ENCODE measurements at places on chromosomes 13 and 19.

- DNase-seq, result no peak
Observed at GRCh38 chr19:31294189-31294588, 55.0 kb downstream of the TSHZ3 start.

DNA sequence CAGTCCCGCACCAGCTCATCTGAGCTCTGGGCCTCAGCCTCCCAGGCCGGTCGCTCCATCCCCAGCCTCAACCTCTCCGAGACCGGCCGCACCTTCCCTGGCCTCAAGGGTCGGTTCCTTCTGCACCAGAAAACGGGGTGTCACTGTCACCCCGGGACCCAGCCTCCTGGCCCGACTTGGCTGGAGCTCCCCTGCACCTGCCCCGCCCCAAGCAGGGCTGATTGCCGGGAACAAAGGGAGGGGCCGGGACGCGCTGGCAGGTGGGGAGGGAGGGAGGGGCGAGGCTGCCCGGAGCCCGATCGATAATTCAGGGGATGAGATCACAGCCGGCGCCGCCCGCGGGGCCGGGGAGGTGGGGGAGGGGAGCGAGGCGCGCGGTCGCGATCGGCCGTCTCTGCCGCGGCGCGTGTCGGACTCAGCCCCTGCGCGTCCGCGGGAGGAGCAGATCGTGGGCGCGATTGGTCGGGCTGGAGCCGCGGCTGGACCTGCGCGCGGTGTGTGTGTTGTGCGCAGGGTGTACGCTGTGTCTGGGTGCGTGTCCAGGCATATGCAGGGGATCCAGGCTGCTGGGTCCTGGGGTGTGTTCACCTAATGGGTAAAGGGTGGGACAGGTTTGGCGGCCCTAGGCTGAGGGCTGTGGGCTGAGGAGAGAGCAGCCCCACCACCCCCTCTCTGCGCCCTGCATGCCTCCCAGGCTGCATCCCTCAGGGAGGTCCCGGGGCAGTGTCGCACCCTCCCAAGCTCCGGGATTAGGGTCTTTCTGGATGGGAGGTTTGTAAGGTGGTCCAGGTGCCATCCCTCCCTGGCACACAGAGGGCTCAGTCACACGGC lies 1.1 kb upstream of the SHC2 start:
- peak; percentile 58 for DNase-seq

GRCh38 chr13:46562581-46562980 lies 9.6 kb downstream of the LRCH1 start:
- DNase-seq, result no peak

DNA sequence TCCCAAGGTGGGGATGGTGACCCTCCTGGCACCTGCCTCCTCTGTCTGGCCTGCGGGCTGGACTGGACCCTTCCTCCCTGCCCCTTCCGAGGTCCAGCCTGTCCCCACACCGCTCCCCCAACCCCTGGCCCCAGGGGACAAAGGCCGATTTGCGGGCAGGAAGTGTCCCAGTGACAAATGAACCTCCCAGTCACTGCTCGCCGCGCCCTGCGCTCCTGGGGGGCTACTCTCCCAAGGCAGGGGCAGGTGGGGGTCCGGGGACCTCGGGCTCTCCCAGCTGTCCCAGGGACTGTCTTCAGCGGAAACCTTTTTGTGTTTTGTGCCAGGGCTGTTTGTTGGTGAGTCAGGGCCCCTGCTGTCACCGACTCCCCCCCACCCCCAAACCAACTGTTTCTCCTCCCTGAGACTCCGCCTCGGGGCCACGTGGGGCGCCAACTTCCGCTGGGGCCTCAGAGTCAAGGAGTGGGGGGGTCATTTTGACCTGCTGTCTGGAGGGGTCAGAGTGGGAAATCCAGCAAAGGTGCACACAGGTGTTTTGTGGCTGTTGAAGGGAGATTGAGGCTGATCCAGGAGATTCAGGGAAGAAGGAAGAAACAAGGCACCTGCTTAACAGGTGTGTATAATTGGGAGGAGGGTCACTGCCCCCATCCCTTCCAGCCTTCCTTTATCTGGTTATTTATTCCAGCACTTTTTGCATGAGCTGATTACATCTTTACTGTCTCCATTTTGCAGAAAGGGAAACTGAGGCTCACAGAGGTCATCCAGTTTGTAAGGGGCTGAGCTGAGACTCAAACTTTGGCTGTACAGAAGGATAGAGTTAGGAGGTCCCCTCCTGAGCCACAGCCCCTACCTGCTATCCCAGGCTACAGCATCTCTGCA lies 831 bp downstream of the PGPEP1 start:
- DNase-seq, result no peak

- no peak for DNase-seq
Observed at GRCh38 chr13:45861322-45861721, 9.8 kb upstream of the SIAH3 start.

GRCh38 chr13:97387890-97388289 lies 46.1 kb upstream of the RAP2A start:
- no peak for DNase-seq

- no peak for DNase-seq
Observed at GRCh38 chr19:2021453-2022140, 6.1 kb upstream of the BTBD2 start.

DNA sequence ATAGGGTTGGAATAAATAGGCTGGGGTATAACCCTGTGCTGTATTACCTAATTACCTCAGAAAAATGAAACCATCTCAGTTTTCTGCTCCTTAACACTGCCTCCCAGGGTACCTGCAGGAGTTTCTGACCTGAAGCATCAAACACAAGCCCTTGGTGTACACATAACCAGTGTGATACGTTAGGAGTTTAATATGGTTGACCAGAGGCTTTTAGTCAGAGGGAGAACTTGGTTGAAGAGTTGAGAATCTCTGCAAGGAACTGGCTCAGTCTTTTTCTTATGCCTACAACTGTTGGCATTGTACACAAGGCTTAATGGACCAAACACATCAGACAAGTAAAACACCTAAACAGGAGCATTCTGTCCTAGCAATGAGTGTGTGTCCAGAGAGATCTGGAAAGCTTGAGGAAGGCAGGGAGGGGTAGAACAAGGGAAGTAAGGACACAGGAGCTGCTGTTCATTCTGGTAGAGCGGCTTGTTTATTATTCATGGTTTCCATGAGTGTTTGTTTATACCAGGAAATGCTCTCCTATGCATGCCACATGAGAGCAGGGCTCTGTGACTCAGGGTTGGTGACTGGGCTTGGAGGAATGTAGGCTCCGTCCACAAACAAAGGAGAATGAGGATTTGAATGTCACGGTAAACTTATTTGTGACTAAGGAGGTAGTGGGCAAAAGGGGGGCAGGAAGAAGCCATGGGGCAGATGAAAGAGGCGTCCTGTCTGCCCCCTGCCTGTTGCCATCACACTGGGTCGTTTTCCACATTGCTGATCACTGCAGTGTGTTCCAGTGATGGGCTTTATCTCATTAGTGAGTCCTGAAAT lies 11.9 kb upstream of the SPATA13 start:
- no peak for DNase-seq

DNA sequence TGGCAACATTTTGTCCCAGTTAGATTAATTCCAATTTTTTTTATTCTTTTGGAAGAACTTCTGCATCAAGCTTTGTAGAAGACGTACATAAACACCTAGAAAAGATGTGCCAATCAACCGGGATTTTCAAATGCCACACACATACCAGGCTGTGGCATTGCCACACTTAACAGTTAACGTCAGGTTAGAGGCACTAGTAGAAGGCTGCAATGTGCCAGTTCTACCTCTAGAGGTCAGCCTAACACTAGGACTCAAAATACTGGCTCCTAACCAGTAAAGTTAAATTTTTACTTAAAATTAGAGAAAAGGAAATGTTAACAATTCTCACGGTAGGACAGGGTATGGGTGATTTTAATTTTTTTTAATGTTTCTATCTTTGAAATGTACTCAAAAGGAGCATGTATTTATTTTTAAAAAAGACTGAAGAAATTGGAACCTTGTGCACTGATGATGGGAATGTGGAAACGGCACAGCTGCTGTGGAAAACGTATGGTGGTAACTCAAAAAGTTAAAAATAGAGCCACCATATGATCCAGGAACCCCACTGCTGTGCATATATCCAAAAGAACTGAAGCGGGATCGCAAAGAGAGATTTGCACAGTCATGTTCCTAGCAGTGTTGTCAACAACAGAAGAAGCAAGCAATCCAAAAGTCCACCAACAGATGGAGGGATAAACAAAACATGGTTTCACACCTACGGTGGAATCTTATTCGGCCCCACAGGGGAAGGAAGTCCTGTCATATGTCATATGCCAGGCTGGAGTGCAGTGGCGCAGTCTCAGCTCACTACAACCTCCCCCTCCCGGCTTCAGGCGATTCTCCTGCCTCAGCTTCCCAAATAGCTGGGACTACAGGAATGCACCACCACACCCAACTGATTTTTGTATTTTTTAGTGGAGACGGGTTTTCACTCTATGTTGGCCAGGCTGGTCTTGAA lies 30.3 kb downstream of the CRYL1 start:
- DNase-seq, result no peak

DNA sequence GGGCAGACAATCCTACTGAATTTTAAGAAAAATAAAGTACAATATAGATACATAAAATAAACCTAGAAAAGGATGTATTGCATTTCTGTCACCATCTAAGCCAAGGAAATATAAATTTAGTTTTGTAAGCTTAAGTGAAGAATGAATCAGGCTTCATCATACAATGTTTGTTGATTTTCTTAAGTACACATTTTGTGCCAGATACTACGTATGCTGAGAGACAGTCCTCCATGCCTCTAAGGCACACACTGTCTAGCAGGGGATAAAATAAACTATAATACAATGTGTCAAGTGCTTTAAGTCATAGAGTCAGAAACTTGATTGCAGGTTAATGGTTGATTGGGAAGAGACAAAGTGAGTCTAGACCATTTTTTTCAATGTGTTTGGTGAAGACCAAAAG lies 465.7 kb downstream of the TBC1D4 start:
- DNase-seq, result no peak

DNA sequence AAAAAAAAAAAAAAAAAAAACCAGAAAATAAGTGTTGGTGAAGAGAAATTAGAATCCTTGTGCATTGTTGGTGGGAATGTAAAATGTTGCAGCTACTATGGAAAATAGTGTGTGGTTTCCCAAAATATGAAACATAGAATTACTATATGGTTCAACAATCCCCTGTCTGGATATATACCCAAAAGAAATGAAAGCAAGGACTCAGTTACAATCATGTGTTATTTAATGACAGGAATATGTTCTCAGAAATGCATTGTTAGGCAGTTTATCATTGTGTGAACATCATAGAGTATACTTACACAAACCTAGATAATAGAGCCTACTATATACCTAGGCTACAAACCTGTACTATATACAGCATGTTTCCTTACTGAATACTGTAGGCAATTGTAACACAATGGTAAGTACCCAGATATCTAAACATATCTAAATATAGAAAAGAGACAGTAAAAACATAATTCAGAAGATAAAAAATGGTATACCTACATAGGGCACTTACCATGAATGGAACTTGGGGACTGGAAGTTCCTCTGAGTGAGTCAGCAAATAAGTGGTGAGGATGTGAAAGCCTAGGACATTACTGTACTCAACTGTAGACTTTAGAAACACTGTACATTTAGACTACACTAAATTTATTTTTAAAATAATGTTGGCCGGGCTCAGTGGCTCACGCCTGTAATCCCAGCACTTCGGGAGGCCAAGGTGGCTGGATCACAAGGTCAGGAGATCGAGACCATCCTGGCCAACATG lies 25.7 kb upstream of the SLC7A1 start:
- no peak for DNase-seq

GRCh38 chr13:58472483-58472882 lies 840.9 kb downstream of the PCDH17 start:
- no peak for DNase-seq

- no peak for DNase-seq
Observed at GRCh38 chr13:23069566-23069965, 111.2 kb upstream of the SGCG start.

DNA sequence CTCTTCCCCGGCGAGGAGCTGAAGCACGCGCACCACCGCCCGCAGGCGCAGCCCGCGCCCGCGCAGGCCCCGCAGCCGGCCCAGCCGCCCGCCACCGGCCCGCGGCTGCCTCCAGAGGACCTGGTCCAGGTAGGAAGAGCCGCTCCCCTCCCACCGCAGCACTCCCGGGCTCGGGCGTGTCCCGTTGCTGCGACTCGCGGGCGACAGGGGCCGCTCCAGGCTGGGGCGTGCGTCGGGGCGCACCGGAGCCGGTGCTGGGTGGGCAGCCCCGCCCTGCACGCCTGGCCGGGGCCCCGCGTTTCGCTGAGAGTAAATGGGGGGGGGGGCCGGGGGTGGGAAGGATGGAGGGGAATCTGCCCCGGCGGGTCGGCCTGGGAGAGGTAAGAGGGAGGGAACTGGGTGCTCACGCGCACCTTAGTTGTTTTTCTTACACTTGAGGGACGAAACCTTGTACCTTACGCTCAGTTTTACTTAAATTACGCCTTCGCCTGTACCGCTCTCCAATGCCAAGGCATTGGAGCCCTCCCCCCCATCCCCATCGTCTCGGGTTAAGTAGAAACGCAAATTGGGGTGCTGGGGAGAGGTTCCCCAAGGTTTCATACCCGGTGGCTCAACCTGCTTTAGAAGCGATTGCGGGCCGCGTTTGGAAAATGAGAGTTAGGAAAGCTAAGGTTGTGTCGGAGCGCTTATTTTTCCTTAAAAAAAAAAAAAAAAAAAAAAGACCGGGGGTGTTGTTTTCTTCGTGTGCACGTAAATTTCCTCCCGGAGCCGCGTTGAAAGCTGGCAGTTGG lies 850 bp downstream of the KLF5 start:
- DNase-seq, result no peak

DNA sequence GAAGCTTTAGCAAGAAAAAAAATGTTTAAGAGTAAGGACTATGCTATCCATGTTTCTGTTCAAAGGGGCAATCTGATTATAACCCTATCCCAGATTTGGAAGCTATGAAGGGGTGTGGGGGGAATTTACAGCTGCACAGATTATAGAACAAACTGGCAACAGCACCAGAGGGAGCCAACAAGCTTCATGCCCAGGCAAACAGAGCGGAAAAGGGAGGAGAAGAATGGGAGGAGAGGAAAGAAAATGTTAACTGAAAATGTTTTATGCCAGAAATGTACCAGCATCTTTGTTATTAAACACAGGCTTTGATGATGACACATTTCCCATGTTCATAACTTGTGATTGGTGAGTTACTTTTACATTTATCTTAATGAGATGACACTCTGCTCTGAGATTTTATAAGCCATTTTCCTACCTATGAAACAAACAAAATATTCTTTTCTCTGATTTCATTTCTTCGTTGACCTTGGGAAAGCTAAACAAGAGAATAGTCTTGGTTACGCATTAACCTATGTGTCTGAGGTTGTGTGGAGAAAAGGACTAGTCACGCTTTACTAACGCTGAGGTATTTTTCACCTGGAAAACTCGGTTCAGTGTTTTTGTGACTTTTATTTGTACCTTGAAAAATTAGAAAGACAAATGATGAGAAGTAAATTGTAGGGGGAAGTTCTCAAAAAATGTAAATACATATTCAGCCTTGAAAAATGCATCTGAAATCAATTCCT lies 235.8 kb upstream of the MIR17HG start:
- no peak for DNase-seq

Data from NCI-H187 (cell line).